ENCODE measurements at places on chromosomes 12 and 14.

DNA sequence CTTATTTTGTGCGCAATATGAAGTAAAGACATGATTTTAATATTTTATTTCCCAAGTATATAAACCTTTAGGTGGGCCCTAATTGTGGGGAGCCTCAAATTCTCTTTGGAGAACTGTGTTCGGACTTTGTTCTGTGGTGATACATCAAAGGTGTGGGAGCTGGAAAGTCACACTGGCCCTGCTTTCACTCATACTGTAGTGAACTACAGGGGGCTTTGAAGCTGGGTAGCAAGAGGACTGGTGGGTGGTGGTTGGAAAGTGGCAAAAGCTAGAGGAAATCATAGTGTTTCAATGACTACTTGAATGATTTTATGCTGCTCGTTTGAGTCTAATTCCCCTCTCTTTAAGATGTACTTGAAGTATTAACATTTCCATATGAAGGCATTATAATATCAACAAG, 13.2 kb downstream of the TTC6 start:
- no peak for DNase-seq

GRCh38 chr12:106771425-106771824, 3.1 kb upstream of the RIC8B start:
- no peak for DNase-seq

DNA sequence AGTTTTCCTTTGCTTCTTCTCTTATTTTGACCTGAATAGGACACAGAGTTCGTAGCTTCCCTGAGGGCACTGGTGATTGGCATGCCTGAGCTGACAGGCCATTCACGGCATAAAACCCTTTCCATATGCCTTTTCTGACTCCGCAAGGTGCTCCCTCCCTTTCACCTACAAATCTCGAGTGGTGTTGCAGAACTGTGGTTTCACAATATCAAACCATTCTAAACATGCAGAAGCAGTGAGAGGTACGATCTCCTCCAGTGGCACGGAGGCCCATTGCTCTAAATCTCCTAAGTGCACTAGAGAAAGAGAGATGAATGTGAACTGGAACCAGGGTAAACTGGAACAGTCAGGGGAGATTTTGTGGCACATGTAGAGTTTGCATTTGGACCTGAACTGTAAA, 23.9 kb downstream of the CLSTN3 start:
- DNase-seq, result no peak

DNA sequence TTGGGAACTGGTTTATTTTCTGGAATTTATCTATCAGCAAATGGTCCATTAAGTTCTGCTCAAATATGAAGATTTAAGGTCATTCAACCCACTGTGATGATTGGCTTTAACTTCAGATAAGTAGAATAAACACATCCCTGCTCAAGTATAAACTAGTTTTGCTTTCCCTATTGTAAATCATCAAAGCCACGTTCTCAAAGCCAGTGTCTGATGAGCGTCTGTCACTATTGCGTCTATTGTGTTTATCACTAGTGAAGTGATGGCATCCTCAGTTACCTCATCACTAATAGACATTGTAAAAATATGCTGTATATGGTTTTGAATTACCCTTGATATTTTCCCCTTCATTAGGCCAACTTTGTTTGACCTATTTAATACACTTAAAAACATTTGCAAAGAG, 351.3 kb downstream of the BCAT1 start:
- DNase-seq, result no peak

GRCh38 chr12:104106965-104107364, 31.0 kb downstream of the NFYB start:
- DNase-seq, result no peak

- no peak for DNase-seq
Observed at GRCh38 chr12:25186038-25186787, 8.7 kb downstream of the DNAI7 start.

- no peak for DNase-seq
Observed at GRCh38 chr14:30596935-30597334, 25.2 kb upstream of the SCFD1 start.

Data from stimulated activated CD4-positive, alpha-beta T cell treated with anti-CD3 and anti-CD28 coated beads, TNF-alpha, amount 100 ng/mL, for 4 hours (primary cell).